ENCODE measurements at places on chromosomes 3 and 15.

DNA sequence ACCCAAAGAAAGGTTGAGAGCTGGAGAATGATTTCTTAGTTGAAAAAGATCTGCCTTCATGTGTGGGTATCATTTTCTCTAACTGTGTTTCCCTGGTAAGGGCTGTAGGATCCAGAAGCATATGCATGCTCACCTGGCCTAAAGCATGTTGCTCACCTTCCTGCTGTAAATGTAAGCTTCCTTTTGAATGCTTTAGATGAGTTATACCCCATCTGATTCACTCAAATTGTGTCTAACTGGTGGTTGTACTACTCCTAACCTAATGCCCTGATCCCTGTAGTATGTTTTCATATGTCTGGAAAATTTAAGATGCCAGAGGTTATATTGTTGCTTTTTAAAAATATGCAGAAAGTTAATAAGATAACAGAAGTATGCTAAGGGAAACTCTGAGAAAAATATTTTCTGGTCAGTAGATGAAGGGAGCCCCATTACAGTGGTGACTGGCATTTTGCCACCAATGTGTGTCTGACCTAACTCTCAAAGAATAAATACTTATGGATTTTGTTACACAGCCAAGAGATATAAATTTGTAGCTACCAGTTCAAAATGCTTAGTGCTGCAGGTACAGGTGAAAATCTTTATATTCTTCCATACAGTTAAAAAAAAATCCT, 7.7 kb downstream of the FILIP1L start:
- no peak for DNase-seq

GRCh38 chr15:60477916-60478565, 901 bp downstream of the ICE2 start:
- no peak for DNase-seq

DNA sequence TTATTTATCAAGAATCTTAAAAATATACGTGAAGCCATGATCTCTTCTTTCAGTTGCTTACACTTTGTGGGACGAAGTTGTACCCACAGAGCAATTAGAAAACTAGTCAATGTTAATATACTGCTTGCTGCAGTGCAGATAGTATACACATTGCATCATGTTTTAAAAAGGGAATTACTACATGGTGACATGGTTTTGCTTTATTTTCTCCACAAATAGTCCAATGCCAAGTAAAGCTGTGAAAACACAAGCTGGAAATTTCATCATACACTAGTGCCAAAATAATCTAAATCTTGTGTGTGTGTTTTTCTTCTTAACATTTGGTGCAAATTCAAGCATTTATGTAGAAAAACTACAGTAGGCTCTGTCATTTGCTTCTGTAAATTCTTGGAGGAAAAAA, 233.0 kb downstream of the EPHA3 start:
- no peak for DNase-seq

- no peak for DNase-seq
Measured at GRCh38 chr15:77059786-77060361, 11.0 kb downstream of the TSPAN3 start.

- no peak for DNase-seq
Measured at GRCh38 chr3:186217820-186218164, 108.9 kb upstream of the ETV5 start.
